ENCODE measurements at places on chromosomes 1 and 21.

- no peak for DNase-seq
These were observed 87.0 kb downstream of the NMNAT2 start for GRCh38 chr1:183331091-183331742.

- DNase-seq = no peak
These were observed 34.1 kb downstream of the UBASH3A start for GRCh38 chr21:42437786-42438185.

DNA sequence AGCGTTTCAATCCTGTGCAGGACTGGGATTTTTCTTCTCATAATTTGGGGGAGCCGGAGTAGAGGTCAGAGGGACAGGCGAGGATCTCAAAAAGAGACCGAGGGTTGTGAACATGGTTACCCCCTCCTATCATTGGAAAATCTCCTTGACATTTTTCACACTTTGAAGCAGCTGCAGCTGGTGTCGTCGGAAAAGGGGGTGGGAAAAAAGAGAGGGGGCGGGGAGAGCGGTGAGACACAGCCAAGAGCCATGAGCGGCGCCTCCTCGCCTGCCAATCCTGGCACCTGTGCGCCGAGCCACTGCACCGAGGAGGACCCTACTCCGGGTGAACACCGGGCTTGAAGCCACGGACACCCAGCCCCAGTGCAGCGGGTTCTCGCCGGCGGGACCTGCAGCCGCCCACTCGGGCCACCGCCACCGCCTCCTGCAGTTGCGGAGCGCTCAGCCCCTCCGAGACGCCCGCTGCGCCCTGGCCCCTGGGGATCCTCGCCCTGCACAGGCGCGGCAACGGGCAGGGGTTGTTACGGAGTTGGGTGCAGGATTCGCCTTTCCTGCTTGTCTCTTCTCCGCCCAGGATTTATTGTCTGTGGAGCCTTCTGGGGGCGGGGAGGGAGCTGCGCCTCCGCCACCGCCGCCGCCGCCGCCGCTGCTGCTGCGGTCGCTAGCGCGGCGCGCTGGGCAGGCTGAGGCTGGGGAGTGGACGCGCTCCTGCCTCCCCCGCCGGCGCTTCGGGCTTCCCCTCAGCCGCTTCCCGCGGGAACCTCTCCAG lies at the start of gene LRRC7:
LRRC7 (plus strand) TSS at position 271 of the 769 bp plus-strand sequence. CDS start 718 bp downstream, outside the sequence.
- DNase-seq = peak; percentile 39

GRCh38 chr1:230266456-230266855 lies 159.7 kb downstream of the PGBD5 start:
- DNase-seq = no peak

- no peak for DNase-seq
These were observed 33.4 kb downstream of the OR2G3 start for GRCh38 chr1:247638781-247639180.

DNA sequence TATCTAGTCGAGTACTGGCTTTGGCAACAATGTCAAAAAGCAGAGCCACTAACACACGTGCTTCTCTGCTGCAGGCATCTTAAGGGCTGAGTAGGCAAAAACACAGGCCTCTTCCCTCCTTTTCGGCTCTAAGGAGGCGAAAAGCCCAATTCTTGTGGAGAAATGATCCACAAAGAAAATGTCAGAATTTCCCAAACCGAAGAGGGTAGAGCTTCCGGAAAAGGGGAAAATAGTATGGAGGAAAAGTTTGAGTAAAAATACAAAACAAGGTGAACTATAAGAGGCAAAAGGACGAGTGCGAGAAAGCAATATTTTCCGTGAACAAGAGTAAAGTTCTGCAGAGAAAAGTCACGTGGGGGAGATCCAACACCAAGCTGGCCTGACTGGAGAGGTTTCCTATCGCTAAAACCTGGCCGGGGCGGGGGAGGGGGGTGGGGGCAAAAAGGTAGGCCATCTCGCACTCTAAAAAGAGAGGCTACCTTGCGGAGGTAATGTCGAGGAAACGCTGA lies 551 bp downstream of the ZRANB2 start:
- DNase-seq = no peak

GRCh38 chr1:238468068-238468467 lies 577.3 kb upstream of the ZP4 start:
- DNase-seq = no peak

DNA sequence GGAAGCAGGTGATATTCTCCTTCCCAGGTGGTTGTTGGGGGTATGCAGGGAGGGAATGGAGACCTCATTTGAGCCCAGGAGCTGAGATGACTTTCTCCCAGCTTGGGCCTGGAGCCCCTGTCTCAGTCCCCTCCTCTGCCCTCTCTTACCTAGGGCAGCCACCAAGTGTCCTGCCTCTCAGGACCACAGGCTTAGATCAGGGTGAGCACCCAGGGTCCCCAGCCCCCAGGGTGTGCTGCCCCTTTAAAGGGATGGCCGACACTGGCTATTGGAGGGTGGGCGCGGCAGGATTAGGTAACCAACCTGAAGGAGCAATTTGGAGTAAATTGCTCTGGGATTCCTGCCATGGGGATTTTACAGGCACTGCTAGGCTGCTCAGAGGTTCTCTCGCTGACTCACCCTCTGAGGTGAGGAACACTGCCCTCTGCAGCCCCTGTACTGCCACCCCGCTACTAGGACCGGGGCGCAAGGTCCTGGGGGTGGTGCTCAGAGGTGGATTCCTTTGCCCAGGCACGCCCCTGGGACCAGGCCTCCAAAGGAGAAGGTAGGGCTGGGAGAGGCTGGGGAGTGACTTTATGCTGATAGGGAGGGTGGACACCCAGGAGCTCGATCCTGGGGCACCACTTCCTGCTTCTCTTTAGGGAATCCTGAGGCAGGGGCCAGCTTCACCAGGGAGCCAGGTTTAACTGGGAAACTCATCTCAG lies 1.5 kb downstream of the RPS6KA1 start:
- DNase-seq = peak; percentile 69

DNA sequence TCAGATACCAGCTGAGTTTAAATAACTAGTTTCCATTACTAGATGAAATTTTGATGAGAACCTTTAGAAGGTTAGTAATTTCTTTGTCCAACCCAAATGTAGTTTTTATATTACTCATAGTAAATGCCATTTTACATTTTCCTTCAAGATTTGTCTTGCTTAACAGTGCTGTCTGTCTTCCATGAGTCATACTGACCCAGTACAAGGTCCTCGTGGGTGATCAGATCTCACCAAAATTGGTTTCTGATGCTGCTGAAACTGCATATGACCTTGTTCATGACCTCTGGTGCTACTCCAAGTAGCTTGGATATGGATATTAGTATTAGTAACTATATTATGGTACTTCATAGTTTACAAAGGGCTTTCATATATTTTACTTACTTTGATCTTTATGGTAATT lies 207.1 kb downstream of the RYR2 start:
- no peak for DNase-seq

- no peak for DNase-seq
These were observed 212.1 kb upstream of the FMN2 start for GRCh38 chr1:239879321-239880170.

DNA sequence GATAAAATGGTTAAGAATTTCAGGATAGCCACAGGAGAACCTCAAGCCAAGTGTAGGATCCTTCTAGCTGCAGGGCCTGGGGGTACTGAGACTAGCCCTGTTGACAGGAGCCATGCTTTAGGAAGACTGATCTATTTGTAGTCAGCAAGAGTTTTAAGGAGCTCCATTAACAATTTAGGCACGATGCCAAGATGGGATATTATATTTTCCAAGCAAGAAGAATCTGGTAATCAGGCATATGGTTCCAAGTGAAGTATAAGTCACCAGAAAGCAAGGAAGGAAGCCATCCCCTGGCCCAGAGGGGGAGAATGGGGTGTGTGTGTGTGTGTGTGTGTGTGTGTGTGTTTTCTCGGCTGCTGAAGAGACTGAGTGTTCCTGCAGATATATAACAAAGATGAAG lies 7.0 kb downstream of the IFNAR2 start:
- no peak for DNase-seq

DNA sequence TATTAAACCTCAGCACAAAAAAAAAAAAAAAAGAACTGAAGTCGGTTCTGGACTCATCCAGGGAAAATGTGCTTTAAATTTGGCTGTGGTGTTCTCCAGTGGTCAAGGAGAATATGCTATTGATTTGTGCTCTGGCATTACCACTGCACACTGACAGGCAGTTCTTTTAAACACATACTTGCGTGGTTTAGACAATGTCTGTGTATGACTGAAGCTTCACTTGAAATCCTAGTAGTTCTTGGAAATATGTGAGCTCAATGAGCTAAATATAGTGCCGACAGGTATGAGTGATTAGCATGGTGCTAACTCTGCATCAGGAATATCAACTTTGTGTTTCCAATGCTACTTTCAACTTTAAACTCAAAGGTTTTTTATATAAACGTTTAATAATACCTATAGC lies 415.6 kb downstream of the SMYD3 start:
- no peak for DNase-seq

DNA sequence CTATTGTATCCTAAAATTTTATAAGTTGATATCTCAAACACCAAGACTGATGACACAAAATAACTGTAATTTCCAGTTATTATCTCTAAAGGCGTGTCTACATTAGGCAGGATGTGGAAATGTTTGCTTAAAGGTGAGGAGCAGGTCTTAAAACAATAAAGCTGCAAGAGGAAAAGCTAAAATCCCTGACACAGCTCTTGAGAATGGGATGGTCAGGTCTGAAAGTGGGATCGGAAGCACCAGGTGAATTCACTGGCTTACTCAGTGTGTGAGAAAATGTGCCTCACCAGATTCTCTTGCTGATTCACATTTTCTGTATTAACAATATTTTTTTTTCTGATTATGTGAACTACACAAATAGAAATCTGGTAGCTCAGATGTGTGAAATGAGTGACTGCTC lies 421.9 kb upstream of the ADAMTS5 start:
- no peak for DNase-seq

- no peak for DNase-seq
These were observed 84.4 kb downstream of the STUM start for GRCh38 chr1:226632922-226633351.

DNA sequence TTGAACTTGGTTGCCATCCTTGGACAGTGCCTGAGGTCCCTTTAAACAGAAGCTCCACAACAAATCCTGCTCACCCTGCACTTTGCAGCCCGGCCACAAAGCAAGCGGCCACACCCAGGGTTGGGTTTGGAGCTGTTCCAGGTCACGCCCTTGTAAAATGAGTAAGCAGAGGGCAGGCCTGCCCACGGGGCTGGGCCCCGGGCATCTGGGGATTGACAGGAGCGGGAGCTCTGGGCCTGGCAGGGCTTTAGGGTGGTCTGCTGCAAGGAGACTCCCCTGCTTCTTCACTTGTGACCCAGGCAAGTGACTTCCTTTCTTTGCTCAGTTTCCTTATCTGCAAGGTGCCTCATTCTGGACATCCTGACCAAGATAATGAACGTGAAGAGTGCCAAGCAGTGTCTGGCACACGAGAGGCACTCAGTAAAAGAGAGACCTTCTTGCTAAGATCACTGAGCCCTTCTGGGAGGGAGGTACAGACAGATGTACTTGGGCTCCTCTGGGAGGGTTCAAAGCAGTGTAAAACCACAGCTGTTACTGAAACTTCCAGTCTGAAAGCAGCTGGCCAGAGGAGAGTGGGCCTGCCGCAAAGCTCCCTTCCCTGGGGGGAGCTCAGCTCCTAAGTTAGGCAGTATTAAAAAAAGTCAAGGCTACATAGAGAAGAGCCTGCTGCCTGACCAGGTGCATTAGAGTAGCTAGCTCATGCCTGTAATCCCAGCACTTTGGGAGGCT lies 2.6 kb downstream of the E2F2 start:
- no peak for DNase-seq

- DNase-seq = no peak
These were observed 393.2 kb upstream of the CXADR start for GRCh38 chr21:17119466-17120297.
